ENCODE measurements at places on chromosomes 6 and 20.
A peak's percentile ranks its signal among the peaks of the same experiment; 100 is the strongest.

- DNase-seq = peak; percentile 79
Observed at GRCh38 chr6:144581812-144582537, 296.8 kb downstream of the UTRN start.

- DNase-seq = no peak
Observed at GRCh38 chr6:170095273-170095981, 195.5 kb downstream of the DLL1 start.

- DNase-seq = no peak
Observed at GRCh38 chr20:46213946-46214823, 94.1 kb downstream of the CDH22 start.

DNA sequence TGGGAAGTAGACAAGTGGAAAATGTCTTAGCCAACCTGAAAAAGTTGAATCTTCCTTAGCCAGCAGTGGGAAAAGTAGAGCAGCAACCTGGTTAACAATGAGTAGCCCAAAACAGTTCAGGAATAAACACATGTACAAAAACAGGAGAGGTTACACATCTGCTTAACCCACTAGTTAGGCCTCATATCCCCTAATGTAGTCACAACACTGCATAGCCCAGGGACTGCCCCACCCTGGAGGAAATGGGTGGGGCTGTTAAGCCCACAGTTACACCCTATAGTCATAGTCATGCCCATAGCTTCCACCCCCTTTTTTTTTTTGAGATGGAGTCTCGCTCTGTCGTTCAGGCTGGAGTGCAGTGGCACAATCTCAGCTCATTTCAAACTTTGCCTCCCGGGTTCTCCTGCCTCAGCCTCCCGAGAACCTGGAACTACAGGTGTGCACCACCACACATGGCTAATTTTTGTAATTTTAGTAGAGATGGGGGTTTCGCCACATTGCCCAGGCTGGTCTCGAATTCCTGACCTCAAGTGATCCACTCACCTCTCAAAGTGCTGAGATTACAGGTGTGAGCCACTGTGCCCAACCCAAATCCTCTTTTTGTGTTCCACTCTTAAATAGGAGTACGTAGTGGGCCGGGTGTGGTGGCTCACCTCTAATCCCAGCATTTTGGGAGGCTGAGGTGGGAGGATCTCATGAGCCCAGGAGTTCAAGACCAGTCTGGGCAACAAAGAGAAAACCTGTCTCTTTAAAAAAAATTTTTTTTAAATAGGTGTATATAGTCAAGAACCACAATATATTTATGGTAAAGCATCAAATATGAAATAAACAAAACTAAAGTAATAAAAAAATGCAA is 24.5 kb downstream of the ILRUN start:
- DNase-seq = peak; percentile 93

GRCh38 chr6:112408522-112408921 is 61.4 kb downstream of the RFPL4B start:
- DNase-seq = no peak

DNA sequence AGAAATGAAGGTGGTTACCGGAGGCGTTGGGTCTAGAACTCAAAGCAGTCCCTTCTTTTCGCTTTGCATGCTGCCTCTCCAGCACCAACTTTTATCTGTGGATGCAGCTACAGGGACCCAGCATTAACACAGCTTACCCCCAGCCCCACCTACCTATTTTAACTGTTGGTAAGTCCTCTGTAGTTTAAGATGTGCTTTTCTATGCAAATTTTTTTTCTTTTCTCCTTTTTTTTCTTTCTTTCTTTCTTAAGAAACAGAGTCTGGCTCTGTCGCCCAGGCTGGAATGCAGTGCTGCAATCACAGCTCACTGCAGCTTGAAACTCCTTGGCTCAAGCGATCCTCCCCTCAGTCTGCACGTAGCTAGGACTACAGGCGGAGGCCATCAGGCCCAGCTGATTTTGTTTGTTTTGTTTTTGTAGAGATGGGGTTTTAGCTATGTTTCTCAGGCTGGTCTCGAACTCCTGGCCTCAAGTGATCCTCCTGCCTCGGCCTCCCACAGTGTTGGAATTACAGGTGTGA is 6.5 kb upstream of the USP45 start:
- no peak for DNase-seq

GRCh38 chr6:56916849-56917551 is 37.9 kb upstream of the BEND6 start:
- DNase-seq = peak; percentile 31

DNA sequence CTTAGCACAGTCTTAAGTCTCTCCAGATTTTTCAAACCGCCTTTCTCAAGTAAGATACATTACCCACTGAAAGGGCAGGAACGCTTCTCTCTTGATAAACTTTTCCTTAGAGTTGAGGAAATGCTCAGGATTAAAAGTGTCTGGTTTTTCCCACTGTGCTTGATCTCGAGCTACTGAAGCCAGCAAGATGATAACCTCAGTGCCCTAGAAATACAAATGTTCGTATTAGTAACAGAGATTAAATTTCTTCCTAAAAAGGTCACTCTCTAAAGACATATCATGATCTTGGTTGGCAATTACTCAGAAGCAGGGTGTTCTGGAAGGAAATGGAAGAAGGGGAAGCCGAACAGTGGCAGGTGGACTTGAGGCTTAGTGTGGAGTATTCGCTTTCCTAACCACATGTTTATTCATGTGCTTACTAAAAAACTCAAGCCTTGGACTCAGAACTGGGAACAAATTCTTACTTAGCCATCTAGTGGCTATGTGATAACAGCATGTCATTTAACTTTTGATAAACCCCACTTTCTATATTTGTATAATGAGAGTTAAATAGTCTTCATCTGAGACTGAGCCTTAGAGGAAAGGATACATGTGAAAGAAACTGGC is 20.1 kb downstream of the C6orf141 start:
- no peak for DNase-seq

GRCh38 chr6:69090132-69090531 is 455.1 kb downstream of the ADGRB3 start:
- DNase-seq = no peak

DNA sequence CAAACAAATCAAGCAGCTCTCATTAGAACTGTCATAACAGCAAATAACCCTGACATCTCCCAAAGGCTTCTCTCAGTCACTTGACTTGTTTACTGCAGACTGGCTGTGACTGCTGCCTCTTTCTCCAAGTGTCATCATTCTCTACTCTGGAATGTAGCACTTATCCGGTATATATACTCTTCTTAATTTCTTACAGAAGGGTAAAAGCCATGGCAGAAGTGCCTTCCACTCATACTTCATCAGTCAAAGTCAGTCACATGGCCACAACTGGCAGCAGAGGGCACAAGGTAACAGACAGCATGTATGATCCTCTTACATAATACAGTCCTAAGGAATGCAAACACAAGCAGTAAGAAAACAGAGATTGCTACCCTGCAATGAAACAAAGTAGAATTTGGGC is 9.3 kb downstream of the NAPB start:
- DNase-seq = peak; percentile 47

GRCh38 chr6:150076196-150076893 is 7.4 kb upstream of the ULBP3 start:
- no peak for DNase-seq

- peak; percentile 75 for DNase-seq
Observed at GRCh38 chr20:17505636-17506517, 25.3 kb downstream of the BFSP1 start.

GRCh38 chr6:45192556-45192955 is 135.6 kb upstream of the RUNX2 start:
- DNase-seq = no peak

DNA sequence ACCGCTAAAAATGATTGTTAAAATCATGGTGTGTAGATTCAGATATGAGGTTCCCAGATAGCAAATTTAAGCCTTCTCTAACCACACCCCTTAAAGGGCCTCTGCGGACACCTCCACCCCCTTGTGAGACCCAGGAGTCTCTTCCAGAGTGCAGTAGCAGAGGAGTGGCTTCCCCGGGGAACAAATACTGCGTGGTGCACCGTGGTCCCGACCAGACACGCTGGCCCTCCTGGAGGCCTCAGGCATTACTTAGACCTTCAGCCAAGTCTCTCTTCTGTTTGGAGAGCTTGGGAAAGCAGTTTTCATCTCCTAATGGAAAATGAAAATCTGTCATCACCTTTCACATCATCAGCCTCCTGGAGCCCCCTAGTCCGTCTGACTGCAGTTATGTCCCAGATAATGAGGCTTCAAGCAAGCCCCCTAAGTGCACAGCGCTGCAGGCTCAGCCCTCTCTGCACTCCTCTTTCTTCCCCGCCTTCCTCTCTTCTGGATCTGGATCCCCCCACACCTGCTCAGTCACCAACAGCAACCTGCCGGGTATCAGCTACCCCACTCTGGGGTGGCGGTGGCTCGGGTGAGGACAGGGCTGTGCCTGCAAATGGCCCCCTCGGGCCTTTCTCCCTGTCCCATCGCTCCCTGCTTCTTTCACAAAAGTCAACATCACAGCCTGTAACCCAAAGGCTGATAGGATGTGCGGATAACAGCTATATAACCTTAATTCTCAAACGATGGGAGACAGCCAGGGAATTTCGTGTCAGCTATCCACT is 58.8 kb upstream of the TAGAP start:
- no peak for DNase-seq

DNA sequence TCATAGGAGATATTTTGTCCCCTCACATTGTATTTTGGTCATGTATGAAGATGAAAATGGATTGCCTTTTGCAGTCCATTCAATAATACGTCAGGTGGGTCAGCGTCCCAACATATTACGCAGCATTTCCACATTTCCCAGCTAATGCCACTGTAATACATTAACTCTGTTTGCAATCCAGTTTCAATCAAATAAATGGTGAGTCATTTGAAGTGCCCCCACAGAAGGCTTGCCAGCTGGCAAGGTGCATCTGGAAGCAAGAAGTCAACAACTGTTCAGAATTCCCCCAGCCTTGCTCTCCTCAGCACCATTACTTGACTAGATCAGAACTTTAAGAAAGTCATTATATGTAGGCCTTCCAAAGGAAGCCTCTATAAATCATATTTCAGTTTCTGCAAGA is 50.4 kb downstream of the PHACTR1 start:
- no peak for DNase-seq

All from activated CD4-positive, alpha-beta T cell treated with anti-CD3 and anti-CD28 coated beads, Interleukin-2, amount 10 ng/mL, durations not matched to agents 24 days and 14 days (primary cell).